Fibroblast of villous mesenchyme (primary cell): ENCODE measurements at places on chromosomes 4 and X. TPM values are rescaled to one million over a fixed set of nuclear protein-coding genes. Genes with fewer than 3 reads are reported as not detected.

Gene TENM3
- 24.2 and 26.4 TPM in 2 replicates for total RNA-seq

- DNase-seq = peak; percentile 10
These were observed 159.7 kb downstream of the SH2D1A start for GRCh38 chrX:124506066-124506465.

DNA sequence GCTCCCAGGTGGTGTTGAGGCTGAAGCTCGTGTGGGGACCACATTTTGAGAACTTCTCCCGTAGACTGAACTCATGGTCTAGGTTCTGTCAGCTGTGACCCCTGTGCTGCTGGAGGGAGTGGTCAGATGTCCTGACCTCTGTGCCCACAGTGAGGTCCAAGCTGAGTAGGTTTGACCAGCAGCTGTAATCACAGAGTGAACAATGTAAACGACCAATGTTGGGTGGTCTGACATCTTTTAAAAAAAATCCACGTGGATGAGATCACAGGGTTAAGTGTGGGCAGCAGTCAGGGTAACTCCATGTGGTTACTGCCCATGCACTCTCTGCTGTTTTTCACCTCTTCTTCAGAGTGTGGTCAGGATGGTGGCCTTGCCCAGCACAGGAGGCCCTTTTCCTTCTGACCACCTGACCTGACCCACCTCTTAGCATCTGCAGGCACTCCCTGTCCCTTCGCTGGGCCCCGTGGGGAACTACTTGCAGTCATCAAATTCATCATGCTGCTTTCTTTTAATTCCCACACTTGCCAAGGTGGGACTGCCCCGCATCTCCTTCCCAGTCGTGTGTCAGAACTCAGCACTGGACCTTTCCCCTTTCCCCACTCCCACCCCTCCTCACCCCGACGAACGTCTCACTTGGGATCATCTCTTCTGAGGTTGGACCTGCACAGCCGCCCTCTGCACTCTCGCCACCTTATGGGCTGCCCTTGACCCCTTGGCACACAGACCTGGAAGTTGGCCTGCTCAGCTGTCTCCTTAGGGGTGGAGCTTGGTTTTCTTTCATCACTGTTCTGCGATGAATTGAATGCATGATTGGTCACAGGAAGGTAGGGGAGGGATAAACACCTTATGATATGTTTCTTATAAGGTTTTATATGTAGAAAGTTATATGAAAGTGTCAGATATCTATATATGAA is 120.1 kb downstream of the PTTG2 start:
- no peak for DNase-seq

DNA sequence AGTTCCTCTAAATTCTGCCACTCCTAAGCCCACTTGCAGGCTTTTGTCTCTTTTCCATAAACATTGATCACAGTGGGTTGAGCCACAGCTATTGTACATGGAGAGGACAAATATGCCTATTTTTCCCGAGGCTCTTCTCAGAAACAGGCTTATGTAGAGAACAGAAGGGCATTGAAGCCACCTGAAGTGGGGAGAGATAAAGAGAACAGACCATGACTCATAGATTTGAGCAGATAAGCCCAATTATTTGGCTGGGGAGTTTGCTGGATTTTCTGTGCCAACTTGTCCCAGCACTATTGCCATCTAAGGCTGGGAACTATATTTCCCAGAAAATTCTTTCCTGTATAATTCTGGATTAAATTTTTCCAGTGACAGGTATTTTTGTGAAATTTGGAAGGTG is 446.1 kb upstream of the RPS6KA3 start:
- no peak for DNase-seq

- DNase-seq = peak; percentile 85
These were observed 1.4 kb downstream of the PDS5A start for GRCh38 chr4:39976141-39976944.
